ENCODE measurements at places on chromosomes 7 and 10.

GRCh38 chr10:30917789-30918188 lies 113.9 kb downstream of the ZNF438 start:
- no peak for ATAC-seq

DNA sequence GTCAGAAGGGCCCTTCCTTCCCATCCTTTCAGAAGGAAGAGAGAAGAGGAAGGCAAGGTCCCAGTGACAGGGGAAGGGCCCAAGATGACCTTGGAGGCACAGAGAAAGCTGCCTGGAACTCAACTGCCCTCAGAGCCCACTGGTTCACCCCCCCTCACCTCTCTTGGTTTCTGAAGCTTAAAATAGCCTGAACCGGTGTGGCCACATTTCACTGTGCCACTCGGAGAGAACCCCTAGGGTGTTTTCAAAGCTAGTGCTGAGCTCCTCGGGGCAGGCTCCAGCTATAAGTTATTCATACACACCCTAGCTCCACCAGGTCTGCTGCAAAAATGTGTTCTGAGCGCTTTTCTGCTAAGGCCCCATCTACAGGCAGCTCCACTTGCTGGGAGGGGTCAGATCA lies 60.9 kb upstream of the ADRB1 start:
- ATAC-seq: no peak

GRCh38 chr7:129947701-129948100 lies 5.1 kb downstream of the UBE2H start:
- no peak for ATAC-seq

GRCh38 chr10:112783351-112784021 lies 166.6 kb upstream of the TCF7L2 start:
- peak; percentile 83 for ATAC-seq

DNA sequence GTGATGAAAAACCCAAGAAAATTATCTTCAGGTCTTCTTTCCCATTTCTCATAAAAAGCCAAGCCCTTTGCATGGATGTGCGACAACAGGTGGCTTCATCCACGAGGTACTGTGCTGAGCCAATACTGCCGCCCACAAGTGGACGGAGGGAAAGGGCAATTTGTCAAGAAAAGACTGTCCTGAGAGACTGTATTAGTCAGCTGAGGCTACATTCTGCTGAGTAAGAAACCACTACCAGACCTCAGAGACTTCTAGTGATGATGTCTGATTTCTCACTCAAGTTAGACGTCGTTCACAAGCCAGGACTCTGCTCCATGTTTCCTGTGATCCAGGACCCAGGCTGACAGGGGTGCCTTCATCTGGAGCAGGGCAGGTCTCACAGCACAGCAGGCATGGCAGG lies 171.5 kb upstream of the CDCA7L start:
- no peak for ATAC-seq

- ATAC-seq: peak; percentile 63
Observed at GRCh38 chr7:108083980-108084379, 46.2 kb downstream of the LAMB4 start.

DNA sequence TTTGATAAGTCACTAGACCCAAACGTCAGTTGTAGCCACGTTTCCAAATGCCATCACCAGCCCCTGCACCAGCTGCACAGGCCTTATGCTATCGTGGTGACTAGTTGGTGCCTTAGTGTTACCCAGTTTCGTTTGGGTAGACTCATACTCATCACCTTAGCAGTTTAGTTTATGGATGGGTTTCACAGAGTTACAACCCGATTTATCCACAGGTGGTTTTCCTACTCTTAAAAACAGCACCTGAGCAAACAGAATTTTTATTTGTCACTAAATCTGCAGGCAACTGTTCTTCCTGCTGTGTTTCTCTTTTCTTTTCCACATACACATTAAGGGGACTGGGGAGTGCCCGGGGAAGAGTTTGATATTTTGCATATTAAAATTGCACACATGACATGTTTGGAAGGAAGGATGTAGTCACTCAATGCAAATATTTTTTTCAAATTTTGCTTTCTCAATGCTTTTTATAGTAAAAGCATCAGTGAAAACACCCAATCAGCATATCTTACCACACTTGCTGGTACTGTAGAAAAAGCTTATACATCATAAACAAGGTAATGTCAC lies 41.6 kb downstream of the PDSS1 start:
- no peak for ATAC-seq

DNA sequence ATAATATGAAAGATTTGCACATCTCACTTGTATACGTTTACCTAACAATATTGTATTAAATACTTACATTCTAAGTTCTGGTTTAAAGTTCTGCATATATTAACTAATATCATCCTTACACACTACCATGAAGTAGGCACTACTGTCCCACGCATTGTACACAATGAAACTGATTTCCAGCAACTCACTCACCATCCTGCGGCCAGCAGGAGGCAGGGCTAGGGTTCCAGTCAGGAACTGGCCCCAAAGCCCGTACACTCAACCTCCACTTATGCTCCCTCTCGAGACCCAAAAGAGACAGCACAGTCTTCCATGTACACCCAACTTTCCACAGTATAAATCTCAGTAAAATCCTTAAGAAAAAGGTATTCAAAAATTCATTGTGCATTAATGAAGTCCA lies 41.4 kb downstream of the GRID1 start:
- no peak for ATAC-seq

- ATAC-seq: no peak
Observed at GRCh38 chr10:1715821-1716220, 21.5 kb downstream of the ADARB2 start.

DNA sequence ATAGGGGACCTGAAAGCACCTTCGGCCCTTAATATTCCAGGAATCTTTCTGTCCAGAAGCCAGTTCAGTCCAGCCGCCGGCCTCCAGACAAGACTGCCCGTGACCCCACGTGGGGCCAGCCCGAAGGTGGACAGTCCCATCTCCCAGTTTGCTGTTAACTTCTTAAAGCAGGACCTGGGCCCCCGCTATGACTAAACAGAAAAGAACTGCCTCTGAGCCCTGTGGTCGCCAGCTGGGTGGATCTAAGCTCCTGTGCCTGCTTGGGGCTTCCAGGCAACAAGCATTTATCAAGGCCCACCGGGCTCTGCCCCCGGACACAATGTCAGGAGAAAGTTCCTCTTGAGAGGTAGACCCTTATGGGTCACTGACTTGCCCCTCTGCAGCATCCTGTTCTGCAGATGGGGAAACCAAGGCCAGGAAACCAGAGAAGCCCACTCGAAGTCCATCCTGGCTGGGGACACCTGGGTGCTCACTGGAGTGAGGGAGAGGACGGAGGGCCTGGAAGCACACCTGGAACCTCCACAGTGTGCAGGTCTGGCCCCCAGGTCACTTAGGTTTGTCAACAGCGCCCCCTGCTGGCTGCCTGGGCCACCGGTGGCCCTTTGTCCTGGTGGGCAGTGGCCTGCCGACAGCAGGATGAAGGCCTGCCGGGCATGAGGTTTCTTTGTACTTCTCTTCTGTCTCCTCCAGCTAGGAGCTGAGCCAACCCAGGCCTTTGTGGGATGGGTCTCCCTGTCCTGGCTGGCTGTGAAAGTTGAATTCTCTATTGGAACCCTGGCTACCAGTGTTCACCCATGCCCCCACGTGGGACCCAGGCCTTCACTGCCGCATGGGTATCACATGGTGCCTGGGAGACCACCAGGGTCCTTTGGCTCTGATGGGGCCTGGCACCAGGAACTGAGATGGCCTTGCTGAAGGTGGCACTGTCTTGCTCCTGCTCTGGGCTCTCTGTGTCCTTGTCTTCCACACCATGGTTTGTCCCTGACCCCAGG lies 128.0 kb downstream of the ZMIZ1 start:
- peak; percentile 34 for ATAC-seq

DNA sequence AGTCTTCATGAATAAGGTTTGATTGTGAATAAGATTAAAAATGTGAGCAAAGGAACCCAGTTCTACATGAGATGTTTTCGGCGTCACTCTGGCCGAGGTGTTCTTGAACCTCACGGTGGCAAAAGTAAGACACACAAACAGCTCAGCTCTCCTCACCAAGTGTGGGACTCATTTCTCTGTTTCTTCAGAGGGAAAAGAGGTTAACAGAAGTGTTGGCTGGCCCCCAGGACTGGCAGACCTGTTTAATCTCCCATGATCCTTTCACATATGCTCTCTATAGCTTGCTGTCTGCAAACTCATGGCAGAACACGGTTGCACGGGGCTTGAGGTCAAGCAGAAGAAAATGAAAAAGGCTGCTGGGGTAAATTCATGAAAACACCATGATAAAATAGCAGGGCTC lies 394.4 kb downstream of the CALN1 start:
- ATAC-seq: no peak

DNA sequence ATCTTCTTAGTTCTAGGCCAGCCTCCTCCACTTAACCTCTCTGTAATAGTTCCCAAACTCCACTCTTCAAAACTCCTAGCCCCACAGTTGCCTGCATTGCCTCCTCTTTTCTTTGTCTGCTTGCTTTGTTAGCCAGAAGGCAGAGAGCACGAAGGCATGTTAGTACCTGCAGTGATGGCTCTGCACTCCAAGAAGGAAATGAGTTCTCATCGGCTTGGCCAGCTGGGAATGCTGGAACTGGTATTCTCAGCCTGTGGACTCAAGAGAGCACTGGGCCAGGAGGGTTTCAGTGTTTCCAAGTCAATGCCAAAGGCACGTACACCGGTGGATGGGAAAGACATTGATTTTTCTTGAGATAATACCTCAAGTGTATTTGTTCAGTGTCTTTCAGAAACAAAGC lies 66.3 kb upstream of the HABP2 start:
- ATAC-seq: no peak

GRCh38 chr10:101063050-101063525 lies 1.3 kb downstream of the KAZALD1 start:
- ATAC-seq: no peak

- no peak for ATAC-seq
Observed at GRCh38 chr7:131689662-131690234, 133.3 kb upstream of the PODXL start.

- ATAC-seq: no peak
Observed at GRCh38 chr10:18523025-18523424, 128.4 kb downstream of the NSUN6 start.

DNA sequence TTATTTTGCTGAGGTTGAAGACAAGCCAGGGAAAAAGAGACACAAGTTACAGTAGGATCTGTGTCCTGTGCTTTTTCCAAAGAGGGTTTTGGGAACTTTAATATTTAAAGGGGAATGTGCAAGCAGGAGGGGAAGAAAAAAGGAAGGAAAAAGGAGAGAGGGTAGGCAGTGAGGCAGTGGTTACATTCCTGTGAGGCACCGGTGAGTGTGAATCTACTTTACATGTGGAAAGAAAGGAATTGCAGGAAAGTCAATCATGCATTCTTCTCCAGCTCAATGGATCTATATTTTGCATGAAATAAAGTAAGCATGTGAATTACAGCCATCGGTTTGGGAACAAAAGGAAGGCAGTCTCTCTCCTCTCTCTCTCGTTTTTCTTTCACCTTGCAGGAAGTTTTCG lies 12.6 kb upstream of the DYNC2I1 start:
- no peak for ATAC-seq

- peak; percentile 29 for ATAC-seq
Observed at GRCh38 chr10:123068087-123068853, 59.5 kb downstream of the ACADSB start.

- no peak for ATAC-seq
Observed at GRCh38 chr10:45456233-45456632, 82.2 kb downstream of the ALOX5 start.

GRCh38 chr10:72292223-72292691 lies 18.5 kb downstream of the DDIT4 start:
- no peak for ATAC-seq

- peak; percentile 27 for ATAC-seq
Observed at GRCh38 chr10:96622013-96622787, 35.4 kb upstream of the TM9SF3 start.

- ATAC-seq: no peak
Observed at GRCh38 chr7:31121601-31122000, 69.5 kb downstream of the ADCYAP1R1 start.

DNA sequence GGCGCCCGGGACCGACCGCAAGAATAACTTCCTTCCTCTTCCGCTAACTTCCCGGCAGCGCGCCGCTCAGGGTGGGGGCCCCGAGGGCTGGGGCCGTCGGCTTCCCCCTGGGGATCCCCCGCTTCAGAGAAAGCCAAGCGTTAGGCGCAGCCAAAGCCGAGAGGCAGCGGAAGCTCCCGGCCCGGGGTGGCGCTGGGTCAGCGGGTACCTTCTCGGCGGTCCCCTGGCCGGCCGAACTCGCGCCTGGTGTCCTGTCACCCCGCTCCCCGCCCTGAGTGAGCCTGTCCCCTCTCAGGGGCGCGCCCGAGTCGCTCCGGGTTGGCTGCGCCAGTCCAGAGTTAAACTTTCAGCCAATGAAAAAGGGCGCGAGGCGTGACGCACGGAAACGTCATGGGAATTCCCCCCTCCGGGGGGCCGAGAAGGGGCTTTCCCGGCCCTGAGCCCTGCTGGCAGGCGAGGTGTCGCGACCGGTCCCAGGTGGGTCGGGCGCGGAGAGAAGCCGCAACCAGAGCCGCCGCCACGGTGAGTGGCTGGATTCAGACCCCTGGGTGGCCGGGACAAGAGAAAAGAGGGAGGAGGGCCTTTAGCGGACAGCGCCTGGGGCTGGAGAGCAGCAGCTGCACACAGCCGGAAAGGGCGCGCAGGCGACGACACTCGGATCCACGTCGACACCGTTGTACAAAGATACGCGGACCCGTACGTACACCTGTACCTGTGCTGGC lies 1.3 kb upstream of the NFKB2 start:
- ATAC-seq: peak; percentile 78

- ATAC-seq: peak; percentile 80
Observed at GRCh38 chr10:126504063-126504760, 115.9 kb upstream of the ADAM12 start.

DNA sequence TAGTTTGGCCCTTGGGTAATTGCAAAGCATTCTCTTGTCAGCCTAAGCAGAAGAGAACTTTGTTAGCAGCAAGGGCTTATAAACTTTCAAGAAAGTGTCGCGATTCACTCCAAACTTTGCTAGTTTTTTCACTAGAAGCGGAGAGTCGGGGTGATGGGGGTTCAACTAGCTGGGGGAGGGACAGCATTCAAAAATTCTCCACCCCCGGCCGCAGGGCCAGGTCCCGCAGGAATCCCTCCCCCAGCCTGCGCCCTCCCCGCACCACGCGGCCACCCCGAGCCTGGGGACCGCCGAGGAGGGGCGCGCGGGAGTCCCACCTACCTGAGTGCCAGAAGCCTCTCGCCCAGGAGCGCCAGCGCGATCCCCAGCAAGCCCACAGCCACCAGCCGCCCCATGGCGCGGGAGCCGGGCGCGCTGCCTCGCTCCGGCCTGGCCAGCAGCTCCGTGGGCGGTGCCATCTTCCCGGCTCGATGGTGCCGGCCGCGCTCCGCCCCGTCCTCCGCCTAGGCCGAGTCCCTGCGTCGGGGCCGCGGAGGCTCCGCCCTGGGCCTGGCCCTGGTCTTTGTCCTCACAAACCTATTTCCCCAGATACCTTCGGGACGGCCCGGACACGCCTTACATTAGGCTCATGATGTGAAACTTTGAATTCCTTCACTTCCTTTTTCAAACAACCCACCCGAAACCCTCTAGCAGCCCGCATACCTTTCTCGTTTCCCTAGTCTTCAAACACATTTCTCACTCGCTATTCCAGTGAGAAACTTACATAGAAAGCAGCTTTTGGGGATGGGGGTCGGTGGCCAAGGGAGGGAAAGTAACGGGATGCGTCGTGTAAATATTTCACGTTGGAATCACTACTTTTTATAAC lies at the start of gene PON2:
TSS of gene PON2 (minus strand) at position 472 of the 865 bp plus-strand sequence. CDS start at position 395, 77 bp downstream.
- peak; percentile 100 for ATAC-seq

- no peak for ATAC-seq
Observed at GRCh38 chr7:66173856-66174255, 31.3 kb upstream of the TPST1 start.
